ENCODE measurements at places on chromosomes 5 and 9. TPM values are rescaled to one million over a fixed set of nuclear protein-coding genes. Genes with fewer than 3 reads are reported as not detected.
A peak's percentile ranks its signal among the peaks of the same experiment; 100 is the strongest.

- no peak for DNase-seq
Measured at GRCh38 chr5:140399979-140400729, 1.5 kb upstream of the ANKHD1 start.

CCNJL gene
- not detected for total RNA-seq

DNA sequence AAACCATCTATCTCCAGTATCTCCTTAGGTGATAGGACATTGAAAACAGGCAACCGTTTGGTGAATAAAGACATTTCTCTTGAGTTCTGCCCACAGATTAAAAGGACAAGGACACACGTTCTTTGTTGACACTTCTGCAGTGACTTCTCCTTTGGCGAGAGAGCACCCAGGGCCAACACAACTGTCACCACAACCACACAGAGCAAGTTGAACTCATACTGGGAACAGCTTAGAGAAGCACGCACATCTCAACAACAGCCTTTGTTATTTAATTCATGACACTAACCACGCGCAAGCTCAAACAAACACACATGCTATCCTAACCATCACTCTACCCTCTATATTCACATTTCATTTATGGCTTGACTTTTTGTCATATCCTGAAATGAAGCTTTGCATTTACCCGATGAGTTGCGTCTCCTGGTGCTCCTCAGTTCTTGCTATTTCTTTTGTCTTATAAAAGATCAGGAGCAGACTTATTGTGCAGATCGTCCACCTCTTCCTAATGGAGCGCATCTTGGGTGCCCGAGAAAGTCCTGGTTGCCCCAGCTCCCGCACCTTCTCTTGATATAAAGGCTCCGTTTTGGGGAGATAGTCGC lies 543 bp downstream of the ST8SIA4 start:
- peak; percentile 81 for DNase-seq

HNRNPA0 gene
- total RNA-seq, result 38.3 TPM

DNA sequence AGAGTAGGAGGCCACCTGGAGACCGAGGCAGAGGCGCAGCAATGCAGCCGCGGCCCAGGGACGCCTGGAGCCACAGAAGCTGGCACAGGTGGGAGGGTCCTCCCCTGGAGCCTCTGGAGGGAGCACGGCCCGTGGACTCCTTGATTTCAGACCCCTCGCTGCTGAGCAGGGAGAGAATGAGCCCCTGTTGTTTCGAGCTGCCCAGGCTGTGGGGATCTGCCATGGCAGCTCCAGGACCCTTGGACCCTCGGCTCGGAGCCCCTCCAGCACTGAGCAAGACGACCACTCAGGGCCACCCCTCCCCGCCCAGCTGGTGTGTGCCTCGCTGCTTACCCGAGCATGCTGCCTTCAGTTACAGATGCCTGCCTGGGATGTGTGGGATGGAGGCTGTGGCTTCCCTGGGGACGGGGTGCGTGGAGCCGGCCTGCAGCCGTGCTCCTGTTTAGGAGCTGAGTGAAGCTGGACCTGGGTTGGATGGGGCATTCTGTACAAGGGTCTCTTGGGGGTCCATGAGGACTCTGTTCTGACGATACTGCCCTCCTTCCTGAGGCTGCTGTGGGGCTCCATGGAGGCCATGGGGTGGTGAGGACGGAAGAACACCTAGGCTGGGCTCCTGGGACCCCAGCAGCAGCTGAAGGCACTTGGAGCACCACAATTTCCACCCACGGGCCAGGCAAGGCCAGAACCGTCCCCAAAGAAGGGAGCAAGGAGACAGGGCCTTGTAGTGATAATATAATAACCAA lies 115.1 kb upstream of the LPCAT1 start:
- DNase-seq, result no peak

GRCh38 chr5:139141446-139142204 lies 56.5 kb downstream of the SIL1 start:
- DNase-seq, result no peak

- DNase-seq, result no peak
Measured at GRCh38 chr5:168162464-168162863, 129.0 kb upstream of the WWC1 start.

QSOX2 gene
- 28.0 TPM for total RNA-seq

All from activated CD4-positive, alpha-beta T cell treated with anti-CD3 and anti-CD28 coated beads, Interleukin-2, amount 10 ng/mL, durations not matched to agents 24 days and 14 days (primary cell).